ENCODE measurements at places on chromosomes 12 and 14. TPM values are rescaled to one million over a fixed set of nuclear protein-coding genes. Genes with fewer than 3 reads are reported as not detected.

DNA sequence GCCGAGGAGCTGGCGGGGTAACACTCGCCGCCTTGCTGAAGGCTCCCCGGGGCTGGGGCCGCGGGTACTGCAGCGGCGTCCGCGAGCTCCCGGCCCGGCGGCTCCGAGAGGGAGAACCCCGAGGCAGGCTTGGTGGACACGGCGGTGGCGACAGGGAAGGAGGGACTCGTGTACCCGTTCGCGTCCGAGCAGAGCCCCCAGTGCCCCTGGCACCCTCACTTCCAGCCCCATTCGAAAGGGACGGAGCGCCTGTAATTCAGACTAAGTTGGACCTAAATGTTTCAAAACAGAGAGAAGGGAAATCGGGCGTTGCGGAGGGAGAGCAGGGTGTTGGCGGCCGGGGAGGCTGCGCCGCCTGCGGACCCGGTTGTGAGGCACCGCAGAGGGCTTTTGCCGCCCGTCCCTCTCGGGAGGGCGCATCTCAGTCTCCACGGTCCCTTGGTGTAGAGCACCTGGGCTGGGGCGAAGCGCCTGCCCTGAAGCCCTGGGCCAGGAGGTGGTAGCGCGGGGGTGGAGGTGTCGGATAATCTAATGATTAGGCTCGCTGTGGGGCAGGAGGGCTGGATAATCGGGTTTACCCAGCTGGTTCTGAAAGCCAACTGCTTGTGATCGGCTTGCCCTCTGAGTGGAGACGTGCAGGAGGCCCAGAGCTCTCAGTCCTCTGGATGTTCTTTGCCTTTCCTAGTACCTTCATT lies 771 bp downstream of the DAAM1 start:
- peaks cover 4% of the 10 kb centered on the region for H3K4me1 ChIP-seq
- no peaks in the 10 kb centered on the region for H3K27me3 ChIP-seq
- no peaks in the 10 kb centered on the region for H3K36me3 ChIP-seq
- H3K27ac ChIP-seq, result peak overlapping the region; percentile 96
- peak overlapping the region; percentile 85 for H3K4me3 ChIP-seq
- DNase-seq, result peak; percentile 42

DNA sequence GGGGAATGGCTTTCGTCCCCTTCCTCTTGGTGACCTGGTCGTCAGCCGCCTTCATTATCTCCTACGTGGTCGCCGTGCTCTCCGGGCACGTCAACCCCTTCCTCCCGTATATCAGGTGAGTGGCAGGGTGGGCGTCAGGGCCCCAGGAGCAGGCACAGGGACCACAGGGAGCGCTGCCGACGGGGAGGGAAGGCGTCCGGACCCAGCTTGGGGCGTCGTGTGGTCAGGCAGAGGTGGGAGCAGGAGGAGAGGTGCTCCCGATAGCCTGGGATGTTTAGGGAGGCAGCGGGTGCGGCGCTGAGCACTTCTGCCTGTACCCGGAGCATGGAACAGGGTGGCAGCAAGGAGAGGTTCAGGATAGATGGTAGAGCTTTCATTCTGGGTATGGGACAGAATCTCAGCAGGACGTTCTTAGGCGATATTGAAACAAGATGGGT lies 444 bp downstream of the DRAM1 start:
- peak overlapping the region; percentile 81 for H3K27ac ChIP-seq
- no peaks in the 10 kb centered on the region for H3K36me3 ChIP-seq
- peak overlapping the region; percentile 64 for H3K4me3 ChIP-seq
- DNase-seq, result peak; percentile 36
- H3K4me1 ChIP-seq, result no peaks in the 10 kb centered on the region

DNA sequence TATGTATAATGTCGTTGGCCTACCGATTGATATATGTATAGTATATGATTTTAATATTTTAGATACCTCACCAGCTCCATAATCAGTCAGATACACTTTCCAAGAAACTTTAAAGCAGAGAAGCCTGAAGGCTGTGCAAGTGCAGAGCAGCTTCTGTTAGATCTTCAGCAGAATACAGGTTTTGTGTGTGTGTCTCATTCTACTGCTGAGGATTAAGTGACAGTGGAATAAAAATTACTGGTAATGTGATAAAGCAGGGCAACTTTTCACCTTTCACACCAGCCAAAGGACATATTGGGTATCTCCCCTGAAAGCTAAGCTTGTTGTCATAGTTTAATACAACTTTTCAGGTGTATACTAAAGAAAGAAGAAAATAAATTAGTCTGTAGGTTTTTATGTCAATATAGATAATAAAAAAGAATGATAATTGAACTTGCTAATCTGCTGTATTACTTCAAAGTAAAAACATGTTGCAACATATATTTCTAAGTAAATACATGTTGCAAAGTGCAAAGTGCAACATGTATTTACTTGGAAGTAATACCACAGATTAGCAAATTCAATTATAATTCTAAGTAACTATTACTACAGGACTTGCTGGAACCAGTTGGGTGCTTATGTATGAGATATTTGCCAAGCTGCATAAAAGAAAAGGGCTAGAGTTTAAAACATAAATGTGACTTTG lies 128.3 kb downstream of the SLC16A7 start:
- no peaks in the 10 kb centered on the region for H3K4me1 ChIP-seq
- H3K27ac ChIP-seq, result no peak overlapping the region
- no peak for DNase-seq
- H3K27me3 ChIP-seq, result no peaks in the 10 kb centered on the region
- H3K36me3 ChIP-seq, result no peaks in the 10 kb centered on the region

DNA sequence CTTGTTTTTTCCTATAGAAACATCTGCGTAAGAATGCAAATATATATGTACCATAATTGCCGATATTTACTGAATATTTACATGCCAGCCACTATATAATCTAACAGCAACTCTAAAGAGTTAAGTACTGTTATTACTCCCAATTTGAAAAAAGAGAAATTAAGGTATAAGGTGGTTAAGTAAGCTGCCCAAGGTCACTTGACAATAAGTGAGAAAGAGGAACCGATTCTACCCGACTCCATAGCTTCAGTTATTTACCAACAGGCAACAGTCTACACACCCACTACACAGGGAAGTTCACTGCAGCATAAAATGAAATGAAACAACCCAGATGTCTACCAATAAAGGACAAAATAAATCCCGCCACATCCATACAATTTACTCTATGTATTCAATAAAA lies 1.1 kb downstream of the MIS18BP1 start:
- no peaks in the 10 kb centered on the region for H3K36me3 ChIP-seq
- peak overlapping the region; percentile 74 for H3K4me3 ChIP-seq
- H3K27me3 ChIP-seq, result no peaks in the 10 kb centered on the region
- no peaks in the 10 kb centered on the region for H3K4me1 ChIP-seq

GRCh38 chr14:91387951-91388381 lies 29.7 kb downstream of the CCDC88C start:
- no peak for DNase-seq
- H3K36me3 ChIP-seq, result no peaks in the 10 kb centered on the region
- no peaks in the 10 kb centered on the region for H3K27me3 ChIP-seq
- peak overlapping the region; percentile 37 for H3K27ac ChIP-seq
- peaks cover 4% of the 10 kb centered on the region for H3K4me1 ChIP-seq
- H3K4me3 ChIP-seq, result no peak overlapping the region

DNA sequence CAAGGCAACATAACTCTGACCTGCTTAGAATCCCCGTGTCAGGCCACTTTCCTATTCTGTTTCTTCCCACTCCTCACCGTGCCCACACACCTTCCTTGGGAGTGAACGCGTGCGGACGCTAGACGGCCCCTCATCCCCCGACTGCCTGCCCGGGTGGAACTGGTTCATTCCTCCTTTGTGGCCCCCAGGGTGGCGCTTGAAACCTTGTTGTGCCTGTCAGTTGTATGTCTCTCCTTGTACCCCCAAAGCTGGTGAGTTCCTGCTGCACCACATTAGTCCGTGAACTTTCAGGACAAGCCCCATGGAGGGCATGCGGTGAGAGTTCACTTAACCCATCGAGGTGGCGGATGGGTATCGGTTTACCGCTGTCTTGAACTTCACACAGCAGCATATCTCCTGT lies 46.7 kb downstream of the SSH1 start:
- DNase-seq, result no peak
- no peak overlapping the region for H3K4me3 ChIP-seq
- no peaks in the 10 kb centered on the region for H3K27me3 ChIP-seq
- H3K27ac ChIP-seq, result no peak overlapping the region
- no peaks in the 10 kb centered on the region for H3K4me1 ChIP-seq

- DNase-seq, result no peak
- no peaks in the 10 kb centered on the region for H3K4me1 ChIP-seq
- H3K27ac ChIP-seq, result no peak overlapping the region
- no peaks in the 10 kb centered on the region for H3K36me3 ChIP-seq
- no peak overlapping the region for H3K4me3 ChIP-seq
- no peaks in the 10 kb centered on the region for H3K27me3 ChIP-seq
Measured at GRCh38 chr14:31492759-31493498, 5.1 kb upstream of the GPR33 start.

- H3K36me3 ChIP-seq, result no peaks in the 10 kb centered on the region
- H3K27ac ChIP-seq, result peak overlapping the region; percentile 74
- DNase-seq, result peak; percentile 69
- no peak overlapping the region for H3K4me3 ChIP-seq
- no peaks in the 10 kb centered on the region for H3K27me3 ChIP-seq
Measured at GRCh38 chr12:31362759-31363415, 36.9 kb upstream of the SINHCAF start.

DNA sequence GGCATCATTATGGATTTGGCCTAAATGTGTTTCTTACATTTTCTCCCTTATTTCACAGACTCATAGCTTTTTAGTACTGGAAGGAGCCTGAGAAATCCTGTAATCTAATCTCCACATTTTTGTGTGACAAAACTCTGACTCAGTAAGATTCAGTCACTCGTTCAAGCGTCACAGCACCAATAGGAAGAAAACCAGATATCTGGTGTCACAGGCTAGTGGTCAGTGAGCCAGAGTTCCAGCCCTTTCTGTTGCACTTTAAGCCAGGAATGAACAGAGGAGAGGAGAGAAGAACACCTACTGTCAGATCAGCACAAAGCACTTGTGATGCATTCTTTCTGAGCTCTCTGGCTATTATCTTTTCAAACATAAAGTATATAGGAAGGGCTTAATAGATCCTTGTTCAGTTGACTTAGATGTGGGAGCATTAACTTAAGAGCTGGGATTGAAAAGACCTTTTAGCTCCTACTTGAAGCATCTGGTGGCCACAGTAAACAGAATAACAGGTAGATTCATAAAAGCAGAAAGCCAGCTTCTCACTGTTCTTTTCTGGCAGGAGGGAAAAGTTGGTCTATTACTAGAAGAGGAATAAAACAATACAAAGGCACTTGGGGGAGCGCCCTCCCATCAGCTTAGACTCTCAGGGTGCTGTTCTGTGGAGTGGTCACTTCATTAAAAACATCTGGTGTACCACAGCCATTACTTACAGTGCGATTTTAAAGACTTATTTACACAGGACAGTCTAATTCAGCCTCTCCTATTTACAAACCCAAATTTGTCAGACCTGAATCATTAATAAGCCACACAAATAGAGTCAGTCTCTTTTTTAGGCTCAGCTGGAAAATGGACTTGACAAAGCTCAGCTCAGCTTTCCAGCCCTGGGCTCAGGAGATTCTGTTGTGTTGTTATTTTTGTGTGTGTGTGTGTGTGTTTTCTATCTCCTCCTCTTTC lies 12.2 kb upstream of the NID2 start:
- no peaks in the 10 kb centered on the region for H3K4me1 ChIP-seq
- H3K27ac ChIP-seq, result no peak overlapping the region
- H3K4me3 ChIP-seq, result no peak overlapping the region
- no peaks in the 10 kb centered on the region for H3K27me3 ChIP-seq
- DNase-seq, result no peak

DNA sequence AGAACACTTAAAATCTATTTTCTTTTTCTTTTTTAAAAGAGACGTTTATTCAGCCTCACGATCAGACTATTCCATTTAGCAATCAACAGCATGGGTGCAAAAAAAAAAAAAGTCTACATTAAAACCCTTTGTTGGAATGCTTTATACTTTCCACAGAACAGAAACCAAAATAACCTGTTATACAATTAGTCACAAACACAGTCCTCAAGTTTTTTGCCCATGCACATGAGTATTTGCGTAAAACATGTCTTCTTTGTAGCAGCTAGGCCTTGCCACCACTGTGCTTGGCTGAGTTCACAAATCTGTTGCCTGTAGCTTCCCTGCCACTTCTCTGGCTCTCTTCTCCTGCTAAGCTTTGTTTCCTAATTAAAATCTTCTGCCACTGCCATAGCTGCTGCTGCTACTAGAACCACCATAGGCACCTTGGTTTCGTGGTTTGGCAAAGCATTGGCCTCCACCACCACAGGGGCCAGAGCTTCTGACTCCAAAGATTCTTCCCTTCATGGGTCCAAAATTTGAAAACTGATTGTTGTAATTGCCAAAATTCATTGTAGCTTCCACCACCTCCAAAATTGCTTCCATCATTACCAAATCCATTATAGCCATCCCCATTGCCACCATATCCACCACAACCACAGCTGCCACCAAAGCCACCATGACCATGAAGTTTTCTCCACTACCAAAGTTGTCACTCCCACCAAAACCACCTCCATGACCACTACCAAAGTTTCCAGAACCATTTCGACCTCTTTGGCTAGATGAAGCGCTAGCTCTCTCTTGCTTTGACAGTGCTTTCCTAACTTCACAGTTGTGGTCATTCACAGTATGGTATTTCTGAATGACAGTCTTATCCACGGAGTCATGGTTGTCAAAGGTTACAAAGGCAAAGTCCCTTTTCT lies 38.1 kb downstream of the KLRG1 start:
- H3K4me3 ChIP-seq, result no peak overlapping the region
- no peaks in the 10 kb centered on the region for H3K27me3 ChIP-seq
- DNase-seq, result no peak
- no peak overlapping the region for H3K27ac ChIP-seq
- H3K4me1 ChIP-seq, result no peaks in the 10 kb centered on the region

- H3K36me3 ChIP-seq, result peaks cover 9% of the 10 kb centered on the region
- H3K4me3 ChIP-seq, result no peak overlapping the region
- no peaks in the 10 kb centered on the region for H3K4me1 ChIP-seq
- H3K27me3 ChIP-seq, result no peaks in the 10 kb centered on the region
- DNase-seq, result no peak
Measured at GRCh38 chr12:112230136-112230535, 104.8 kb downstream of the TRAFD1 start.

DNA sequence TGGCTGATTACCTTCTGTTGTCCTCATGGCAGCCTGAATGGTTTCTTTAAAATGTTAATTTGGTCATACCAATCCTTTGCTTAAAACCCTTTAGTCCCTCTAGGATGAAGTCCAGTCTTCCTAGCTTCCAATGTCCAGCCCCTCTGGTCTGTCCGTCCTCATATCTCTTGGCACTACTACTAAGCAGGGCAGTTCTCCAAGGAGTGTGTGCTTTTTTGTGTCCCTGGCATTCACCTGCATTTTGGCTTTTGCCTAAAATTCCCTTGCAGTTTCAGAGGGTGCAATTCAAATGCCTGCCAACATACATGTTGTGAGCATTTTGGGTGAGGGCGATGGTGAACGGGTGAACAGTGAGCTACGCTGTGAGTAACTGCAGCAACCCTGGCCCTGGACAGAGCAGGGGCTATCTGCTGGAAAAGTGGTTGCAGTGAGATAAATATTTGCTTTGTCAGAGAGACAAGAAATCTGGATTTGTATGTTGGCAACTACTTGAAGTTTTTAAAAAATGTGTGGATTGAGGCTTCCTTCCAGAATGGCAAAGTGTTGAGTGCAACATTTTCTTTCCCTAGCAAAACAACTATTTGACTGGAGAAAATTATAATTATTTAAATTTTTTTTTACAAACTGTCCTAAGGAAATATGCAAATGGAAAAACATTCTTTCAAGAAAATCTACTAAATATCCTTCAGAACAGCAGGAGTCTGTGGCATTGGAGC lies 14.6 kb downstream of the GALNT8 start:
- H3K27me3 ChIP-seq, result no peaks in the 10 kb centered on the region
- DNase-seq, result no peak
- H3K4me1 ChIP-seq, result no peaks in the 10 kb centered on the region
- H3K36me3 ChIP-seq, result no peaks in the 10 kb centered on the region
- no peak overlapping the region for H3K27ac ChIP-seq

Gene PLXNC1
- total RNA-seq, result 12.4 TPM

Gene TAS2R31
- 2.0 TPM for total RNA-seq

Gene WSCD2
- 0.74 TPM for total RNA-seq

Gene SYT1
- 0.94 TPM for total RNA-seq

Gene IFNG-AS1
- total RNA-seq, result not detected

Gene KLRG1
- 0.54 TPM for total RNA-seq

Gene FGF6
- total RNA-seq, result not detected

Gene RNASE13
- not detected for total RNA-seq
